ENCODE measurements at places on chromosomes 7 and 10.
A peak's percentile ranks its signal among the peaks of the same experiment; 100 is the strongest.

DNA sequence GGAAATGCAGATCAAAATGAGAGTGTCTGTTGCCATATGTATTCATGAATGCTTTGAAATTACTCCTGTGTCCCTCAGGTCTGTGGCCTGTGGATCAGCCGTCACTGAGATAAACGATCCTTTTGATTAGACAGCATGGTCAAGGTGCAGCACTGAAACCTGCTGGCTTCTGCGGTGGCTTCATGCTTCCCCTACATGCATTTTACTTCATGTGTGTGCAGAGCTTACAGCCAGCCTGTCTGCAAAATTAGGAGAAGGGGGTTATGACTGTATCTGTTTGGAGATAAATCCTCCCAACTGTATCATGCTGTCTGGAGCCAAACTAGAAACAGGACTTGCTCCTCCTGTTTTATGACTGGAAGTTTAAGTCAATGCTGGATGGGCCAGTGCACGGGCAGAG lies 71.0 kb upstream of the PLPP4 start:
- no peak for DNase-seq

- no peak for DNase-seq
Observed at GRCh38 chr10:28674782-28675181, 2.5 kb upstream of the BAMBI start.

- no peak for DNase-seq
Observed at GRCh38 chr10:28320090-28320489, 17.2 kb upstream of the MPP7 start.

DNA sequence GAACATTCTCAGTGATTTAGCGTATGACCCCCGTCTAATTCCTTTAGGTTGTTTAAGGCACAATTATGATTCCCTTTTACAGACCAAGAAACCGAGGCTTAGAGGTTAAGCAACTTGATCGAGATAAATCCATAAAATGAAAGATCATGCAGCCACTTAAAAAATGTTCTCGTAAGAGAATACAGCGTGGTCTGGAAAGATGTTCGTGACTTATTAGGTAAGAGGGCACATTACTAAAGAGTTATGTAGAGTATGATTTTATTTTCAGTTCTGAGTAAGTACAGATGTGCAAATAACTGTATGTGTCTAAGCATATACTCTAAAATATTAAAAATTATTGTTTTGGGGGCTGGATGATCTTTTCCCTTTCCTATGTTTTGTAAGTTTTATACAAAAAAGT lies 575.1 kb downstream of the PARD3 start:
- DNase-seq, result no peak

GRCh38 chr7:154598396-154598795 lies 404.5 kb downstream of the PAXIP1 start:
- no peak for DNase-seq

DNA sequence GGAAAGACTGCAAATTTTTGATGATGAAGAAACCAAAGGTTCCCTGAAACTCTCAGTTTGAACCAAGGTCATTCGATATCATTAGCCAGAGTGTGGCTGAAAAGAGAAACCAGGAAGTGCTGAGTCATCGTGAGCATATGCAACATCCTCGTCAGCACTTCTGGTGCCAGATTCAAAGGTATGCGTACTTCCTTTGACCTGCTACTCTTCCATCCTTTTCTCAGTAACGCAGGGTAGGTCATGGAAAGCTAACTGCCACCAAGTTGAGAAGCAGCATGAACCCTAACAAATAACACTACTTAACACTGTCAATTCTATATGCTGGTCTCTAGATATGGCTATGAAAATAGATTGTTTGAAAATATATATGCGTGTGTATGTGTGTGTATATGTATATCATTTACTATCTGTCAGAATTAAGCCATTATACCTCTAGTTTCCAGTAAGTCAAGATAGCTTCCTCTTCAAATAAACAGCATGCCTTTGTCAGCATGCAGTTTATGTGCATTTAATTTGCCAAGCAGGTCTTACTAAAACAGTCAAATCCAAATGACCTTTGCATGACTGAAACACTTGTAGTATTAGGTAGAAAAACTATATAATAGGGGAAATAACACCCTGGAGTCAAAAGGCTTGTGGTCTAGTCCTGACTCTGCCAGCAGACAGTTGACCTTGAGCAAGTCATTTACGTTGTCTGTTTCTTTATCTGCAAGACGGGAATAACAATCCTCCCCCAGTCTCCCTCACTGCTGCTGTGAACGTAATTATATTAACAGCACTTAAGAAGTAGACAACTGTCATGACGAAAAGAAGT lies 26.4 kb downstream of the CDK6 start:
- DNase-seq, result peak; percentile 90

- DNase-seq, result no peak
Observed at GRCh38 chr10:103968441-103969391, 1.8 kb downstream of the SLK start.

GRCh38 chr10:86775056-86775869 lies 18.8 kb downstream of the BMPR1A start:
- DNase-seq, result no peak

DNA sequence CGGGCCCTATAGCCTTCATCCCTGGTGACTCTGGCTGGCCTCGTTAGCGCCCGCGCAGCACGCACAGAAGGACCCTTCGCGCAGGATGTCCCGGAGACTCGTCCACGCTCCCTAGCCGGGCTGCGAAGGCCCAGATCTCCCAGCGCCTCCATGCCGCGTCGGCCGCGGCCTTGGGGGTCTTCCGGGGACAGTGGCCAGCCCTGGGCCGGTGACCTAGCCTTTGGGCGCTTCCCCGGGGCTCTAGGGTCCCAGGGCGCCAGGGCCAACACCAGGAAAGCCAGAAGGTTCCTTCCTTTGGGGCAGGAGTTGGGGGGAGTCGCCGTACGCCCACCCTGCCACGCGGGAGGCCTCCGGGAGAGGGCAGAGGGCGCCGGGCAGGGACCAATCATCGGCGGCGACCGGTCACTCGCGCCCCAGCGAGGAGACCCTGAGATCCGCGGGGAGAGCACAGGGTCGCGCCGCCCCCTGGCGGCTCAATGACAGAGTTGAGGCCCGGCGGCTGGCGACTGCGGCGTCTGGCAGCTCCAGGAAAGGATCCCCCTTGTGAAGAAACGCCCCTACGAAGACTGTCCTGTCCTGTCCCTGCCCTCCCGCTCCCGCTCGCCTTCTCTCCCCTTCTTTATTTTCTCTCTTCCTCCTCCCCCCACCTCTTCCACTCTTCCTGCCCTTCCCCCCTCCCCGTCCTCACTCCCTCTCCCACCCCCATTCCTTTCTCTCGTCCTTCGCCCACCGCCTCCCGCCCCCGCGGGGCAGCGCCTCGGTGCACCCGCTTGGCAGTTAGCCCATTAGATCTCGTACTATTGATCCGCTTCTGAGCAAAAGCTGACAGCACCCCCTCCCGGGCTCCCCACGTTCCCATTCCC lies 62.3 kb upstream of the LBX1 start:
- peak; percentile 50 for DNase-seq

- peak; percentile 49 for DNase-seq
Observed at GRCh38 chr10:115093776-115094408, 727 bp downstream of the ATRNL1 start.

DNA sequence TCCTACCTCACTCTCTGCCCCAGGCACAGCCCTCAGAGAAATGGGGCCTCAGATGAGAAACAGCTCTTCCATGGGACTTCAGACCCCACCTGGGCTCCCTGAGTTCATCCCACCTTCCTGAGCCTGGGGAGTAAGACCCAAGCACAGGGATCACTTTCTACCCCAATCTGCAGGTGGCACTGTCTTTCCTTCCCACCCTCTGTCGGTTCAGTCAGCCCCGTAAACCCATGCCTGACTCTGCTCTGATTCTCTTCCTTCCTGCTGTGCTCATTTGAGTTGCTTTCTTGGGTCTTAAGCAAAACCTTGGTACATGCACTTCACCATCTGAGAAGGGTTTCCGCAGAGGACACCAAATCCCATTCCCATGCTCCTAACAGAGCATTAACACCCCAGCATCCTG lies 306.4 kb upstream of the CDC14C start:
- DNase-seq, result no peak

DNA sequence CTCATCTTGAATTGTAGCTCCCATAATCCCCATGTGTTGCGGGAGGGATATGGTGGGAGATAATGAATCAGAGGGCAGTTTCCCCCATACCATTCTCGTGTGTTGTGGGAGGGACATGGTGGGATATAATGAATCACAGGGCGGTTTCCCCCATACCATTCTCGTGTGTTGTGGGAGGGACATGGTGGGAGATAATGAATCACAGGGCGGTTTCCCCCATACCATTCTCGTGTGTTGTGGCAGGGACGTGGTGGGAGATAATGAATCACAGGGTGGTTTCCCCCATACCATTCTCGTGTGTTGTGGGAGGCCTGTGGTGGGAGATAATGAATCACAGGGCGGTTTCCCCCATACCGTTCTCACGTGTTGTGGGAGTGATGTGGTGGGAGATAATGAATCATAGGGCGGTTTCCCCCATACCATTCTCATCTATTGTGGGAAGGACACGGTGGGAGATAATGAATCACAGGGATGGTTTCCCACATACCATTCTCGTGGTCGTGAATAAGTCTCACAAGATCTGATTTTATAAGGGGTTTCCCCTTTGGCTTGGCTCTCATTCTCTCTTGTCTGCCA lies 271.0 kb downstream of the MAD1L1 start:
- peak; percentile 94 for DNase-seq

DNA sequence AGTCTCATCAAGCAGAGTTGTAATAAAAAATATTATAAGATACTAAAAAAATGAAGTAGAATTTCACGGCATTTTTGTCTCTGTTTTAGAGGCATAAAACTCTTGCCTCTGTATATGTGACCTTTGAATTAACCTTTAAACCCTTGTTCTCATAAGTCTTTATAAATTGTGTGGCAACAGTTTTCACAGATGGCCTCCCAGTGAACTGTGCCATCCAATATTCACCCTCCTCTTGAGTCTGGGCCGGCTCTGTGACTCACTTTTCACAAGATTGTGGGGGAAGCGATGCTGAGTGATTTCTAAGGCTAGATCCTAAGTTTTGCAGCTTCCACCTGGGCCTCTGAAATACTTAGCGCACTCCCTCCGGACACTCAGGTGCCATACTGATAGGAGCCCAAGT lies 4.6 kb upstream of the USP6NL start:
- no peak for DNase-seq

DNA sequence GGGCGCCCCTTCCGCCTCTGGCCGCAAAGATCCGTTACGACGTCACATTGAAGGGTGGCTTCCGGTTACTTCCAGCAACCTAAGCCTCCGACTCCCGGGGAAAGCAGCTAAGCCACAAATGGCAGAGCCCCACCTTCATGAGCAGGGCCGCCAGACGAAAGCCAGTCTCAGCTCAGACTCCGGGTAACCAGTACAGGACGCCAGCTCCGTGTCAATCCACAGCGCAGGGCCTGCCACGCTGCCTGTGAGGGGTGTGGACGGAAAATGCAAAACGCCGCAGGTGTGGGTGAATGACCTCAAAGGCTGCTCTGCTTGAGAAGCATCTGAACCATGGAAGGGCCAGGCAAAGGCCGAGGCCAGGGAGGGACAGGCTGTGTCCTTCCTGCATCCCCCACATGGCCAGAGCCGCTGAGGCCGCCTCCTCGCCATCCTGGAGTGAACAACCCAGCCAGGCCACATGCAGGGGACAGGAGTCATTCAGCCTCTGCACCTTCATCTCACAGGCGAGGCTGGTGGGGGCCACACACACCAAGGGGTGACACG lies 53.5 kb upstream of the PPP2R2D start:
- DNase-seq, result no peak

GRCh38 chr10:71547312-71547711 lies 150.6 kb downstream of the CDH23 start:
- DNase-seq, result peak; percentile 3

GRCh38 chr10:110137142-110137545 lies 70.3 kb upstream of the MXI1 start:
- peak; percentile 80 for DNase-seq

DNA sequence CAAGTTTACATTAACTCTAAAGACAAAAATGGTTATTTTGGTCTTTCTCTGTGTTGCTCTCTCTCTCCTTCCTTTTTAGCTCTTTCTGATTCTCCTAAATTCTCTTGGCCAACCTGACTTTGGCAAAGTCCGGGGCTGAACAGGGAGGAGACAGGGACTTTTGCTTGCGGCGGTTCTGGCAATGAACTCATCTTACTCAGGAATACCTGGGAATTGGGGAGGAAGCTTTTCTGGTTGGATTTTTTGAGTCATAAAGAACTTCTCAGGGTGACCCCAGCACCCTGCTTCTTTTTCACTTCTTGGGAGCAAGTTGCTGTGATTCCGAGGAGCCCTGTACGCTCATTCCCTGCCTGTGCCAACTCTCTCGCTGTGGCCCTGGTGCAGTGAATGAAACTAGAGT lies 16.0 kb downstream of the GATA3 start:
- no peak for DNase-seq

- no peak for DNase-seq
Observed at GRCh38 chr7:4245866-4246470, 436.1 kb upstream of the FOXK1 start.

- no peak for DNase-seq
Observed at GRCh38 chr10:112842832-112843360, 107.2 kb upstream of the TCF7L2 start.

DNA sequence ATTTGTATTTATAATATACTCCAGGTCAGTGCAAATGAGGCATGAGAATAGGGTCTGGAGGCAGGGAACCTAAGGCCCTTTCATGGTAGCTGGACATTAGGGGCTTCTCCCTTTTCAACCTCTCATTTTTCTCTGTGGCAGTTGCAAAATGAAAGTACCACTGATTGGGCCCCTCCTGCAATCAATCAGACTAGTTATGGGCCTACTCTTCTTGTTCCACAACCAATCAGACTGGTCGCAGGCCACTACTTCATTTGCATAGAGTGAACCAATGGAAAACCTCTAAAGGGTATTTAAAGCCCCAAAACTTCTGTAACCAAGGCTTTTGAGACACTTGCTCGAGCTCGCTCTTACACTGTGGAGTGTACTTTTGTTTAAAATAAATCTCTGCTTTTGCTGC lies 10.0 kb upstream of the PRPS1L1 start:
- no peak for DNase-seq

DNA sequence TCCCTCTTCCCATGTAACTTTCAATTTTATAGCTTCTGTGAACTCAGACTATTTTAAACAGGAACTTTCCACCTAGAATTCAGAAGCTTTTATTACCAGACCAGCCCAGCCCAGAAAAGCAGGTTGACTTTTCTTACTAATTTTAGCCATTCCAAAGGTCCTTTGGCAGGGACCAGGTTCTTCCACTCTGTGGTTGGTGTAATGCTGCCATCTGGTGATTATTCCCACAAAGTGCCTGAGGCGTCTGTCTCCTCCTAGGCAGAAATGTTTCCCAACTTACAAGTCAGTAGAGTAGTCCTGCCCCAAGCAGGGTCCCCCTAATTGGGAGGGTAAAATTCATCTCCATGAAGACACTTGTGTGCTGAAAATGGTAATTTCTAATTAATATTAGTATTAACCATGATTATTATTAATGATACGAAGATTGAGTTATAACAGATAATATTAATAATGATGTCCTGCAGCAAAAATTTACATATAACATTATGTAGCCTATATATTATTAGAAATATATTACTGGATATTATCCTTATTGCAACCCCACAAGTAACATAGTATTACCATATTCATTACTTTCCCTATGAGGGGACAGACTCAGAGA lies 53.0 kb upstream of the PPP1R17 start:
- DNase-seq, result peak; percentile 76

DNA sequence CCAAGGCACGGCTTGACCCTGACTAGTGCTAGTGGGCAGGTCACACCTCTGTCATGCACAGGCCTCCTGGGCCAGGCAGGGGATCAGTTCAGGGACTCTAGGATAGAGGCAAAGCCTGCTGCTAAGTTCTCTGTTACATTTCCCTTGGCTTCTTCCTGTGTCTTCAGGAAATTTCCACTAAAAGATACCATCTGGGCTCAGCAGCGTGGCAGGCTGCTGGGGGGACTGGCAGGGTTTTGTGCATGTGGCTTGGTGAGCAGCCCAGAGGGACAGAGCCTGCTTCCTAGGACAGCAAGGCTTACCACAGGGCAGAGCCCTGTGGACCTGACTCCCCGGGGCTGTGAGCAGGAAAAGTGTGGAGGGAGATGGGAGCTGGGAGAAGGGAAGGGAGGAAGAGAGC lies 20.7 kb upstream of the ZNF32 start:
- DNase-seq, result no peak

Data from SW480 (cell line).